ENCODE measurements at places on chromosomes 2 and 18.

DNA sequence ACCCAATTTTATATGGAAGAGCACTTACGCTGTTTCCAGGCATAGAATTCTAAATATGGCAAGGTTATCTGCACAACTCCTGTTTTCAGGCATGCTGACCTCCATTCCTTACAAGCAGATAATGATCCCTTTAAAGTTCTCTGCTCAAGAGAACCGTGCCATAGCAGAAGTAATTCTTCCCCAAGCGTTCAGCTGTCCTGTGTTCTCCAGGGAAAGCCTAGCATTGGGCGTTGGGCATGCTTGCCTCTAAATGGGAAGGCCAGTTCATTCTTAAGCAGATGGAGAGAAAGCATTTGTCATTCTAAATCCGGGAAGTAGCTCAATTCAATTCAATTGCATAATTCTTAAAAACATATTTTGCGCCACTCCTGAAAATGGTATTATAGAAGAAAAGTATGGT is 55.7 kb upstream of the EML4 start:
- DNase-seq = no peak

- DNase-seq = no peak
These were observed 27.1 kb downstream of the ZNF519 start for GRCh38 chr18:14104906-14105748.

DNA sequence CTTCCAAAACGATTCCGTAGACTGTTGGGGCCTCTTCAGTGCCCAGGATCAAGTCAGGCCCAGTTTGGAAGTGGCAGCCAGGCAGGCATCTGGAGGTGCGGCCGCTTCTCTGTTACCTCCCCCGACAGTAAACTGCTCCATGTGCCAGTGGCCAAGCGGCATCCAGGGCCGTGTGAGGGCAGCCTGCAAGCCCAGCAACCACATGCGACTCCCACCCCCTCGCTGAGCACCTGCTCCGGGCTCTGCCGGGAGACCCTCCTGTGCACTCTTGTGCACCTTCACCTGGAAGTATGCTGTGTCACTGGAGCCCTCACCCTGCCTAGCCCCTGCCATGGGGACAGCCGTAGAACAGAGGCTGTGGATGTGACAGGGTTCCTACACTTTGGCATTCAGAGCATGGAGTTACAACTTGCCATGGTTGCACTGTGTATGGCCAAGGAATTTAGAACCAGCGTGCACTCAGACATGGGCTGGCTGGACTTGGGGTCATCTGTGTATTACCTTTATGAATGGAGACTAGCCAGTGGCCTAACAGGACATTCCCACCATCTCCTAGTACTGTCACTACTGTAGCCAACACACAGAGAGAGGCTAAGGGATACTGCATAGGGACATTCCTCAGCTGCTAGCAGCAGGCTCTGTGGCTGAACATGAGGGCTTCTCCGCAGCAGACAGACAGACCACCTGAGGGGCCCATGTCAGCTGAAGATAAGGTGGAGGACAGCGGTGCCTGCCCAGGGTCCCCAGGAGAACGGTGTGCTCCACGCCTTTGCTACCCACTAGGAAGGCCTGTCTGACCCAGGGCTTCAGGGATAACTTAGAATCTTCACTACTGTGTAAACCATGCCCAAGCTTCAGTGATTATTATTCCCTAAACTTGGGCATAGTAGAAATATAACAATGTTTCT is 25.0 kb upstream of the FAHD2A start:
- no peak for DNase-seq

DNA sequence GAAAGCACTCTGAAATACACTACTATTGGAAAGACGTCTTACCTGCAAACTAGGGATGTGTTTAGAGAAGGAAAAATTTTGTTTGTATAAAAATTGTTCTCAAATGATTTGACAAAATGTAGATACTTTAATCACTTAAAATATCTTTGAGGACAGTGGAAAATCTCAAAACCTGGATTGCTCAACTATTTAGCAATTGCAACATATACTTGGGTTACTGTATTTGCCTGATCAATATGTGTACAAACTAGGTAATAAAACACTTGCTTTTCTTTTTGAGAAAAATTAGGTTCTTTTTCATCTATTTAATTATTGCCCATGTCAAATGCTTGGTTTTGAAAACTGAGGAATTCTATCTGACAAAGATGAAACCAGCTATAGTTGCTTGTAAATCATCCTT is 60.9 kb downstream of the CPS1 start:
- DNase-seq = no peak

GRCh38 chr18:22005191-22005841 is 164.1 kb upstream of the GATA6 start:
- no peak for DNase-seq

DNA sequence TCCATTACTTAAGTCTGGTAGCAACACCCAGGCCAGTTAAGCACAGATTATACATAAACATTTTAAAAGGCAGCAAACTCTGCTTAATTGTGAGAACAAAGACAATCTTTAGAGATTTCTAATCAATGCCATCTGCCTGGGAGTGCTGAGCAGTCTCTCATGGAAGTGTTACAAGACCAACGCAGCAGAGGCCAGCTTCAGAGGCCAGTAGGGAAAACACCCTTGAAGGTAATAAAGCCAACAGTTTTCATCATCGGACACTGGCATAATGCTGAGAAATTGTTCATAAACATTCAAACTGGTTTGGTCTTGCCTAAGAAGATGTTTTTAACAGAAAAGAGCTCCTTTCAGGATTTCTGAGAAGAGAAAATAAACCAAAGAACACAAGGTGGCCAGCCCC is 35.0 kb downstream of the EPB41L3 start:
- DNase-seq = no peak

Data from stimulated activated CD4-positive, alpha-beta T cell treated with anti-CD3 and anti-CD28 coated beads, Interleukin-1b, Interleukin-23, amount 100 ng/mL, for 1 hour (primary cell).